ENCODE measurements at places on chromosomes 2 and 18.

DNA sequence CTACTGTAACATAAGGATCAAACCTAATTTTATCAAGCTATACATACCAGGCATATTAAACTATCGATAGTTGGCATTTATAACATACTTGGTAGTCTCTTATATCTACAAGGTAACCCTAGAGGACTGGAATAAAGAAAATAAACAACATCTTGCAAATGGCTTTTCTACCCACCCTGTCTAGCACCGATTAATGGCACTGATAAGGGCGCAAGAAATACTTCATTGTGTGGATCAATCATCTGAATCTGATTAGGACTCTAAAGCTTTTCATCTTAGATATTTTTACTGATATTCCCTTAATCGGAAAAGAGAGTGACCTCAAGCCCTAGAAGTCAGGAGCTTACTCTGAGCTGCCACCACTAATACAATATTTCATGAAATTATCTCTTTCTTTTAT is 1461.7 kb upstream of the PIK3C3 start:
- DNase-seq, result no peak

DNA sequence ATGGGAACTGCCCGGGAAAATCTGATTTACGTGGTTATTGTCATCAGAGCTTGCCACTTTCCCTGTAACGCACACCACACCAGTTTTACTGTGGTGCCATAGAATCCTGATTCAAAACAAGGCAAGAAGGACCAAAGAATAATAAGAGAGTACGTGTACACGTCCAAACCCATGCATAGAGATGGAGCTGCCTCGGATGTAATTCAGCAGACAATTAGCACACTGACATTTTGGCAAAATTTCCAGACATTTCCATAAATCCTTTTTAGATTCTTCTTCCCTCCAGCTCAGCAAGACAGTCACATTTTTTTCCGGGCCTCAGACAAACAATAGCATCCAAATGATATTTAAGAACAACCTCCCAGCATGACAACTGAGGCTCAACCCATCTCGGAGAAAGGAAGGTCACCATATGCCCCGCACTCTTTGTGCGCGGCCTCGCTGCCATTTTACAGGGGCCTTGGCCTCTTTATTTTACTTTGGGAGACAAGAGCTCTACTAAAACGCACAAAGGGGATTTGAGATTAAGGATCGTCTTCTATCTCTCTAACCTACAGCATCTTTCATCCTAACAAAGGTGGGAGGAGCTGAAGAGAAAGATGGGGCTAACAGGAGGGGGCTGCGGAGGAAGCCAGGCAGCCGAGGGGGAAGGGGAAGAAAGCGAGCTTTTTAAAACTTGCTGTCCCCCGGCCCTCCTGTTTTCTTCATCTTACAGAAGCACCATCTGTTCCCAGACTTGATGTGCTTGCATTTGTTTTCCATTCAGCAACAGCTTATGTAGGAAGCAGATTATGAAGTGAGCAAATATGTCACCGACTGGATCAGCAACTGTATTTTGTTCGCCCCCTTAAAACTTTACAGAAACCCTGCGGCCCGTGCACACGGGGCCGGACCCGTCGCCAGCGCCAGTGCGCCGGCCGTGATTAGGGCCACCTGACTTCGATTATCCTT is 61.0 kb downstream of the CDCA7 start:
- no peak for DNase-seq

GRCh38 chr2:189116087-189116486 is 63.5 kb downstream of the COL5A2 start:
- DNase-seq, result no peak

- no peak for DNase-seq
These were observed 563 bp downstream of the KIF3C start for GRCh38 chr2:25981596-25982272.

DNA sequence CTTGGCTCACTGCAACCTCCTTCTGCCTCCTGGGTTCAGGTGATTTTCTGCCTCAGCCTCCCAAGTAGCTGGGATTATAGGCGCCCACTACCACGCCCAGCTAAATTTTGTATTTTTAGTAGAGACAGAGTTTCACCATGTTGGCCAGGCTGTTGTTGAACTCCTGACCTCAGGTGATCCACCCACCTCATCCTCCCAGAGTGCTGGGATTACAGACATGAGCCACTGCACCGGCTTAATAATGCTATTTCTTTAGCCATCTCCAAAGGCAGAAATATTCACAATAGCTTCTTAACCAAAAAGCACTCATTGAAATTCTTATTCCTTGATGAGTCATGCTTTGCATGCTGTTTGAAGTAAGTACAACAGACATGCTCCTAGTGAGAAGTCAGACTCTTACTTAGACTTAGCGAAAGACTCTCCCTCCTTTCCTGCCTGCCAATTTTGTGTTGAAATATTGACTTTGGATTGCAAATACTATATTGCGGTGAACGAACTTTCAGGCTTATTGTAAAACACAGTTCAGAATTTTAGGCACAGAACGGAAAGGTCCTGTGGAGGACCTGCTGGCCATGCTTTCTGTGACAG is 4.4 kb downstream of the ACTR3 start:
- DNase-seq, result no peak

GRCh38 chr2:172817411-172817810 is 81.8 kb downstream of the RAPGEF4 start:
- no peak for DNase-seq

DNA sequence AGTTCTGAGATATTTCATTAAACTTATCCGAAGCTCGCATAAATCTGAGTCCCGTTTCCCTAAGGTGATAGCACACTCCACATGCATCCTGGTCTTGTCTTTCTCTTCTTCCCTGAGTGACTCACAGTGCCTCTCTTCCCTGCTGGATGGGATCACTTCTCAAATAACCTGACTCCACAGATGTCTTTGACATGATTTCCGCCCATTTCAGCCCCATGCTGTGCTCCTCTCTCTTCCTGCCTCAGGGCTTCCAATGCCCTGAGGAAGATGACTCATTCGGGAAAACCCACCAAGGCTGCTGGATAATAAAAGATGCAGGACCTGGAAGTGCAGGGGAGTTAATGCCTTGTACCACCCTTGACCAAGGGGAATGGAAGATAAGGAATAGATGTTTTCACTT is 441.7 kb upstream of the SOX11 start:
- no peak for DNase-seq

- DNase-seq, result no peak
These were observed 41.1 kb upstream of the MGAT5 start for GRCh38 chr2:134212746-134213145.

GRCh38 chr2:121075006-121075551 is 209.9 kb downstream of the TFCP2L1 start:
- no peak for DNase-seq

DNA sequence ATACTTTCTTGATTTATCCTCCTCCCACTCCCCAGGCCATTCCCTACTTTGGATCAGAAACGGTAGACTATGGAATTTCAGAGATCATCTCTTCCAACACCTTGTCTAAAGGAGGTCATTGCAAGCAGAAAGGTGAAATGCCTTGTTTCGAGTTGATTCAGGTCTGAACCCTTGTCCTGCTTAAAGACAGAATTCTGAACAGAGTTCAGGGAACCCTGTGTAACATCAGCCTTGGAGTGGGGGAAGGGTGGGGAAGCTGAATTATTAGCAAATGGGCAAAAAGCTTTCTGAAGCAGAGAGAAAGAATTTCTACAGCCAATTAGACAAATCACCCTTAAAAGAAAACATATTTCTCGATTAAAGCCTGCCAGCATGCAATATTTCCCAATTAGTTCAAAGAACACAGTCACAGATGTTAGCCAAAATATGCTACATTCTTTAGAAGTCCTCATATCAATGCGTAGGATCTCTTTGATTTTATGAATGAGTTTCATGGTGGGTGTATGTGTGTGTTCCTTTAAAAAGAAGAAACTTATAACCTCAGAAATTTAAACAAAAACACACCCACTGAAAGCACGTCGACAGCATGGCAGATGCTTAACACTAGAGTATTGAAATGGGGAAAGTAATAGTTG is 353.1 kb downstream of the RND3 start:
- no peak for DNase-seq

DNA sequence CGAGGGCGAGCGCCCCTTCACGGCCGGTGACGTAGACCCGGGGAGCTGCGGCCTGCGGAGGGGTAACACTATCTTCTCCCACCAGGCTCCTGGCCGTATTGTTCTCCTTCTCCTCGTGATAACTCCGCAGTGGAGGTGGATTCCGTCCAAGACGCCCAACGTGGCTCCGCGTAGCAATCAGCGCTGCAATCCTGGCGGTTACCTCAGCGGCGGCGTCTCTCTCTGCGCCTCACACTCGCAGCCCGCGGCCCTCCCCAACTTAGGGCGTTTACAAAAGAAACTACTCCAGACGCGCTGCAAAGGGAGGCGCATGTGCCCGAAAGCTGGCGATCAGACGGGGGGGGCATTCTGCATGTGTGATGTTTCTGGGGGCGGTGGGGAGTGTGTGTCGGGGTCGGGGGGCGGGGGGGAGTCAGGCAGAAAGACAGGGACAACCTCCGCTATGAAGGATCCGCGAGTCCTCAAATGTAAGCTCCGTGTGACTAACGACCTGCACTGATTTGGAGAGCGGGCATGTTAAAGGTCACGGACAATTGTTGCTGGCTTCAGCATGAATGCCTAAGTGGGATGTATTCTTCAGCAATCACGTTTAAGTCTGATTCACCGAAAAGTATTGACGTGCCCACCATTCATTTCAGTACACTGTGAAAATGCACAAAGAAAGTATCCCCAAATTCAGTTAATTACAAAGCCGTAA is 1.3 kb upstream of the ZNF516 start:
- no peak for DNase-seq

GRCh38 chr18:63062246-63062645 is 257.3 kb downstream of the BCL2 start:
- DNase-seq, result no peak

DNA sequence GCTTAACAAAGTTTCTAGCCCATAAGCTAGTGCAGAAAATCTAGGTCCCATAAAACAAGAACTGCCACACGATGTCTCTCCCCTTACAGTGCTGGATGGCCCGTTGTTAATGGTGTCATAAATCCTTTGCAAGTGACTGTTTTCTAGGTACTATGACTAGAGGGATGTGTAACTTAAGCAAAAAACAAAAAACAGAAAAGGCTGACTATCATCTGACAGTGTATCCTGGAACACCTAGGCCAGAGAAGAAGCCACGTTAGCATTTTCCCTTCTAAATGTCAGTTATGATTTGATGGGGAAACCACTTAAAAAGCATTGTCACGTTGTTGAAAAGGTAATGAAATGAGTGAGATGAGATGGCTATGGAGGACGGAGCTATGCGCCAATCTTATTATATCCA is 2.4 kb downstream of the CASP8 start:
- DNase-seq, result no peak

DNA sequence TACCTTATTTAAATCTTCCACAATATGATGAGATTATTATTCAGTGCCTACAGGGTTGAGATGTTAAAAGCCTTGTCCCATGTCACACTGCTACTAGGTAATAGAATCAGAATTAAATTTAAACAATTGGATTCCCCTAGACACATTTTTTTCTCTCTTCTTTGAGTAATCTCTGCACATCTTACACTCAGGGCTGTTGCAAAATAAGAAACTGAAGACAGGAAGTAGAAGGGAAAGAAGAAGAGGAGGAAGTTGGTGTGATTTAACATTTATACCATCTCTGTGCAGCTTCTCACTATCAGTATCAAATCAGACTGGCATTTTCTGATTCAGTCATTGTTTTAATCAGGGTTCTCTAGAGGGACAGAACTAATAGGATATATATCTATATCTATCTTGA is 677.6 kb downstream of the IRS1 start:
- DNase-seq, result no peak

All from GDM1 (cell line).